ENCODE measurements at places on chromosomes 6 and 20.
A peak's percentile ranks its signal among the peaks of the same experiment; 100 is the strongest.

- DNase-seq, result no peak
These were observed 466.2 kb downstream of the CDH26 start for GRCh38 chr20:60424267-60424902.

- no peak for DNase-seq
These were observed 4.9 kb upstream of the GINS1 start for GRCh38 chr20:25402583-25402982.

- DNase-seq, result no peak
These were observed 111.1 kb upstream of the DTNBP1 start for GRCh38 chr6:15773806-15774410.

DNA sequence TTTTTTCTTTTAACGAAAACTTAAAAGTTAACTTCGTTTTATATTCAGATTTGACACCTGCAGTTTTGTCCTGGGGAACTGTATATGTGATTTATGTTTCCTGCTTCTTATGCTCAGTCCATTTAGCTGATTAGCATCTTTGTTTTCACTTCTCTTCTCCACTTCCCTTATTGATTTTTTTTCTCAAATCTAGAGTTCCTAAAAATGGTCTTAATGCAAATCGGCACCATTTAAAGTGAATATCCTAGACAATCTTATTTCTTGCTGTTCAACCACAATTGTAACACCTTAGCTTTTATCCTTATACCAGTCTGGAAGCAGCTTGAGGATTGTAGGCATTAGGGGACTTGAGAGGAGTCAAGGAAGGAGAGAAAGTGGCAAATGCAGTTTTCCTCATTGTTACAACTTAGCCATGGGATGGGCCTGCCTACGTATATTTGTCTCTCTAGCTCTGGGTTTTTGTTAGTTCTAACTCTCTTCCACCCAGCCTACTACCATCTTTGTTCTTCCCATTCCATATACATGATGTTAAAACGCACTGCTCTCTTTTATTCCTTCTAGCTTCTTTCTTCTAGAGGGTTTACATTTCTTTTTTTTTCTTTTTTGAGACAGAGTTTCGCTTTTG is 8.5 kb downstream of the QRSL1 start:
- DNase-seq, result no peak

- peak; percentile 15 for DNase-seq
These were observed 44.2 kb upstream of the ESR1 start for GRCh38 chr6:151763303-151763702.

- DNase-seq, result no peak
These were observed 62.1 kb downstream of the CEBPB start for GRCh38 chr20:50252701-50253100.

DNA sequence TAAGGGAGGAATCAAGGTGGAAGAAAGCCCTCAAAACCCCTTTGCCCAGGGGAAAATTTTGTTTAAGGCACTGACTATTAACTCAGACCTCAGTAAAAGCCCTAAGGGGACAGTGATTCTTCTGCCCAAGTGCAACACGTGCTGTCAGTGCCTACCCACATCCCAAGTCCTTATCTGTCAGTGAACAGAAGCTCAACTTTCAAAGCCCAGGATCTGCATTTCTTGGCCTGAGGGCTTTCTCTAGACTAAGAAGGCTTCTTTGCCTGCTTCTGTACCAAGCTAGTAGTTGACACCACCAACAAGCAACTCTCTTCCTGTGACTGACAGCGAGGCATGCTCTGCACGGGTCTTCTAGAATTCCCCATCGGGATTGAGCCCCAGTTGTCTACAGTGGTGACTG is 416.0 kb upstream of the SPTLC3 start:
- no peak for DNase-seq

GRCh38 chr6:46325561-46326530 is 155.1 kb upstream of the ENPP5 start:
- DNase-seq, result no peak

DNA sequence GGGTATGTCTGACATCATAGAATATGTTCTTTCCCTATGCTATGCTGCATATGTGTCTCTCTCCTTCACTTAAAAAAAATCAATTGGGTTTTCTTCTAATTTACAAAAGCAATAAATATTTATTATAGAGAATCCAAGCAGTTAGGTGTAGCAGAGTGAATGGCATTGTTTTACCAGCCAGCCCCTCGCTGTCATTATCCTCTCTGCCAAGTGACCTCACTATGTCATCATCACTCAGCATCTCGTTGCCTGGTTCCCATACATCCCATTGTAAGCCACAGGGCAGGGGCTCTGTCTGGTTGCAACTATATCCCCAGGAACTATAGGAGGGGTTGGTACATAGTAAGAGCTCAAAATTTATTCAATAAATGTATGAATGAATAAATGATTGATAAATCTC is 31.3 kb downstream of the KIAA0319 start:
- no peak for DNase-seq

DNA sequence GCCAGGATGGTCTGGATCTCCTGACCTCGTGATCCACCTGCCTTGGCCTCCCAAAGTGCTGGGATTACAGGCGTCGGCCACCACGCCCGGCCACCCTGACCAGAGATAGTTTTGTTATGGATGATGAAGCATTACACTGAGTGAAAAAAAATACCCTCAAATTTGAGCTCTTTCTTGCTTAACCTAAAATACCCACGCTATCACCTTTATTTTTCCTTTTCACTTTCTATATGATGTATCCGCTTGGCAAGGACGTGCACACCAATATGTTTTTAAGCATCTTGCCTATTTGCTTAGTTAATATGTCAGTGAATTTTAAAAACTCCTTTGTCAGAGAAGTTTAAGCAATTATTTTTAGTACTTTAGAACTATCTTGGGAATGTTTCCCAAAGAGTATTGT is 150.4 kb downstream of the INSM1 start:
- no peak for DNase-seq

DNA sequence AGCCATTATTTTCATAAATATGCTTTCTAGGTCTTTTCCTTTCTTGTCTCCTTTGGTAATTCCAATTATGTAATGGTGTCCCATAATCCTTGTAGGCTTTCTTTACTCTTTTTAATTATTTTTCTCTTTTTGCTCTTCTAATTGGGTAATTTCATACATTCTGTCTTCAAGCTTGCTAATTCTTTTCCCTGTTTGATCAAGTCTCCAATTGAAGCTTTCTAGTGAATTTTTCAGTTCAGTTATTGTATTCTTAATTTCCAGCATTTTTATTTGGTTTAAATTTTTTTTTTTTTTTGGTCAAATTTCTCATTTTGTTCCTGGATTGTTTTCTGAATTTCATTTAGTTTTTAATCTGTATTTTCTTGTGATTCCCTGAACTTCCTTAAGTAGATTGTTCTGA is 74.9 kb upstream of the UST start:
- DNase-seq, result no peak

GRCh38 chr6:157235600-157236039 is 87.7 kb downstream of the TMEM242 start:
- DNase-seq, result peak; percentile 45

DNA sequence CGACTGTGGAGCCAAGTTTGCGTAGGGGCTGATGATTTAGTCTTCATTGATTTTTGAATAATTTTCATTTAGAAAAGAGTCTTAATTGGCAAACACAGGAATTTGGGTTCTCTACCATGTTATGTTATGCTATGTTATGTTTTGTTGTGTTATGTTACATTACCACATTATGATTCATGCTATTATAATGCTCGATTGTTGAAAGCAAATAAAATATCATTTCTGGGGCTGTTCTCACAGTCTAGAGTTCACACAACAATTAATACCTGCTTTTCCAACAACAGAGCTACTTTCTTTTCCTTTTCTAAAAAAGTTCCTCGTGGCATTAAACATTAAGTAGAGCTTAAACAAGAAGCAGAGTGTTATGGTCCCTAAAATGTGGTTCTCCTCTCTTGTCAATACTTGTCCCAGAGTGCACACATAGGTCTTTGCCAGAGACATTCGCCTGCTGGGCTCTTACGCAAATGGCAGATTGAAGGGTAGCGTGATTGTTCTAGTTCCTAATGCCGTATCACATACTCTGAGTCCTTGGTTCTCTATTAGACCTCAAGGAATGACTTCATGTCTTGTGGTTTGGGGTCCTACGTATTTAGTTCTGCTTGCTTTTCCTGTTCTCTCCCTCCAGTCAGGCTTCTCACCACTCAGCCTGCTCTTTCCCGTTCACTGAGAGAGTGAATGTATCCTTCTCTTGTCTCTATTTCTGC is 370.3 kb downstream of the CD109 start:
- DNase-seq, result no peak

- no peak for DNase-seq
These were observed 180.7 kb downstream of the HIVEP2 start for GRCh38 chr6:142764311-142764710.

DNA sequence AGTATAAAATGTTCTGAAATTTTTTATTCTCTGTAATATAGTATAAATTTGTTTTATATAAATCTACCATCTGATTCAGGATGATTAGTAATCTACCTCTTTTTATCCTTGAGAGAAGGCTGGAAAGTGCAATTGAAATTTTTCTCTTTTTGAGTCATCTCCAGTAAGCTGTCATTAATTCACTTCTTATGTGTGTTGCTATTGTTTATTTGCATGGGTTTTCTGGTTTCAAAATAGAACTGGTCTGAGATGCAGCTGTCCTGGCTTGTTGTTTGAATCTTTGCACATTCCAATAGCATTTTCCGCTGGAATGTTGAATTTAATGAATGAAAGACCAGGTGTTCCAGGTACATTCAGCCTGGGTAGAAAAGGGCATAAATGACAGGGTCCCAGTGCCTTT is 24.3 kb upstream of the TAB2 start:
- DNase-seq, result no peak

- DNase-seq, result no peak
These were observed 173.2 kb downstream of the PDE7B start for GRCh38 chr6:136024711-136025110.

DNA sequence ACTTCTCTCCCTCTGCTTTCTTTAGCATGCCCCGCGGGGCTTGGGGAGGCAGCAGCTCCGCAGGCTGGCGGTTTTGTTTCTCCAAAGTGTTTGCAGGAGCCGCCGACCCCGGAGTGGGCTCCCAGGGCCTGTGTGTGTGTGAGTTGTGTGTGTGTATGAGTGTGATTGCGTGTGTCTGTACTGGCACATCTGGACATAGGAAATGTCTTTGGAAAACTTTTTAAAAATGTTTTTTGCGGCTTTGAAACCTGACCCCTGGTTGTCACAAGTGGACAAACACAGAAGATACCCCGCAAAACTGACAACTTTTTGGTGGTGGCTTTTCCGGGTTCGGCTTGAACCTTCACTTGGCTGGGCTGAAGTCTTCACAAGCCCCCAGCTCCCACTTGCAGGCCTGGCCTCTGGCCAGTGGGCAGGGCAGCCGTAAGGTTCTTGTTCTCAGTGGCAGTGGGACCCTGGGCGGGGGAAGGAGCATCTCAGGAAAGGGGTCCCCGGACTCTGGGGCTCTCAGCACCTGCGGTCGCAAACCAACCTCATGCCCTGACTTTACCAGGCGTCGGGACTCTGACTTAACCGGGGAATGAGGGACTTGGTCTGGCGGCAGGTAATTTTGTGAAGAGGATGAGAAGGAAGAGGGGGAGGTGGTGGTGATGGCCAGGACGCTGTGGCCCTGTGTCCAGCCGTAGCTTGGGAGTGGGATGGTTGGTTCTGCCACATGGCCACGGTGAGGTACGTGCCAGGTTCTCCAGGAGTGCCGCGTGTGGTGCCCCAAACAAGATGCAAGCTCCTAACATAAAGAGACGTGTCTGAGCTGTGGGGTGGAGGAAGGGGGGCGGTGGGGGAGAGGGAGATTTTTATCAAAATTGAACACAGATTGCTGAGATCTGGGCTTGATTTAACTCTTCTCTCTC is 619 bp downstream of the DAAM2 start:
- DNase-seq, result no peak

DNA sequence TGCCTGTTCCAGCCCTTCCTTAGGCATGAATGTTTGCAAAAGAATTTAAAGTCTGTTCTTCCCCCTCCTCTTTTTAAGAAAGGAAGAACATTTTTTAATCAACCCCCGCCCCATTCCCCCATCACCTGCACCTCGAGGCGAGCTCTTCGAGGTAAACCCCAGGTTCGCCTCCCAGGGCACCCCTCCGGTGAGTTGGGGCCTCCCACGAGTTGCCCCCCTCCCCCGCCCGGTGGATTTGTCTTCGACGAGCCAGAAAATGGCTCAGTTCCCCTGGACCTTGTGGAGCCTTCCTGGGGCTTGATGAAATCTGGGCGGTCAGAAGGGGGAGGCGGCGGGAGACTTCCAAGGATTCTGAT is 256 bp upstream of the OVOL2 start:
- no peak for DNase-seq

DNA sequence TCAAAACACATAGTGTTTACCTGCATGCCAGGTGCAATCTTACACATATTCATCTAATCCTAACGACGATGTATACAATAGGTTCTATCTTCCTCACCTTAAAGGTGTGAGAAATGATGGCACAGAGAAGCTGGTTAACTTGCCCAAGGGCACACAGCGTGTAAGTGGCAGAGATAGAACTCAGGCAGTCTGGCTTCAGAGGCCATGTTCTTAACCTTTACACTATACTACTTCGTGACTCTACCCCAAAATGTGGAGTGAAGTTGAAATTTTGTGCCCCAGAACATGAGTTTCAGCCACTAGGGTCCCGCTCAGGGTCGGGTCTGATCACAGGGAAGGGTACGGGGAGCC is 584 bp downstream of the VPS52 start:
- DNase-seq, result no peak

DNA sequence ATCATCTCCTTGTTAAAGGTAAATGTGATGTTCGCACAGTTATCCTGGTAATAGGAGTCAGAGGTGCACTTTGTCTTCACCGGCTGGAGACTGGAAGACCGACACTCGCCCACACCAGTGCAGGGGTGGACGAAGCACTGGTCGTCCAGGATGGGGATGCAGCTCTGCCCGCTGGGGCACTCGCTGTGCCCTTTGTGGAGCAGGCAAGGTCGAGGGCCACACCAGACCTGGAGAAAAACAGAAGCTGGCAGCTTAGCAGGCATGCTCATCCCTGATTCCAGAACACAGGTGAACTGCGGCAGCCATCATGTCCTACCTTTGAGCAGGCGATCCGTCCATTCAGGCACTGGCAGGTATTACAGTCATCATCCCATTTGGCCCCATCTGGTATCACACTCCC is 32.3 kb downstream of the JAG1 start:
- DNase-seq, result no peak

DNA sequence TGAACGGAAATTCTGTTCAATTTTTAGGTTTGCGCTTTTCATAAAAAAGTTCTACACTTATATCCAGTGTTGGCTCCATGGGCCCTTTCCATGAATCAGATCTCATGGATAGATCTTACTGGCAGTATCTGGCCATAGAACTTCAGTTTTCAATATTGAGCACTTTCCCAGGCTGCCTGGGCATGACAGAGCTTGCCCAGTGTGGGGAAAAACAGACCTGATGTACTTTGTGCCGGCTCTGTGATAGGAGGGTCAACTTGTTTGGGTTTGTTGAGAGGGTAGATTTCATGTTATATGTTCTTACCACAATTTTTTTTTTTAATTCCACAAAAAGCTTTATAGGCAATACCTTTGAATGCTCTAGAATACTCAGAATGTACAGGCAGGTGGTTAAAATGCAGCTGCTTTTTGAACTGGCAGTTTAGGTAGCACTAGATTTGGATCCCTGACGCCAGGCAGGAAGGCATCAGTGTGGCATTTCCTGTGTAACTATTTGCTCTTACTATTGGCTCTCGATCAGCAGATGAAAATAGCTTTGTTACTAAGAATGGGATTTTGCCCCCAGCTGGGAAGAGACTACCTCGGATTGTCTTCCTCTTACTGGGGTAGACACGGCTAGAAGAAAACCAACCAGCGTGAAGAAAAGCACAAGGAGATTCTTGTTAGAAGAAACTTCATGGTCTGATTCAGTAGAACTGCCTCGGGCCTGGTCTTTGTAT is 404.9 kb upstream of the SOX4 start:
- DNase-seq, result peak; percentile 24
